ENCODE measurements at places on chromosomes 6 and 20.
A peak's percentile ranks its signal among the peaks of the same experiment; 100 is the strongest.

GRCh38 chr20:20024942-20025341 lies 7.8 kb downstream of the NAA20 start:
- no peak for DNase-seq

- no peak for DNase-seq
Measured at GRCh38 chr20:7790189-7790588, 150.1 kb downstream of the HAO1 start.

- DNase-seq, result no peak
Measured at GRCh38 chr6:117118490-117118889, 146.9 kb upstream of the VGLL2 start.

GRCh38 chr6:8075185-8075584 lies 11.0 kb upstream of the BLOC1S5 start:
- DNase-seq, result no peak

GRCh38 chr6:6105472-6106036 lies 98.8 kb upstream of the NRN1 start:
- no peak for DNase-seq

DNA sequence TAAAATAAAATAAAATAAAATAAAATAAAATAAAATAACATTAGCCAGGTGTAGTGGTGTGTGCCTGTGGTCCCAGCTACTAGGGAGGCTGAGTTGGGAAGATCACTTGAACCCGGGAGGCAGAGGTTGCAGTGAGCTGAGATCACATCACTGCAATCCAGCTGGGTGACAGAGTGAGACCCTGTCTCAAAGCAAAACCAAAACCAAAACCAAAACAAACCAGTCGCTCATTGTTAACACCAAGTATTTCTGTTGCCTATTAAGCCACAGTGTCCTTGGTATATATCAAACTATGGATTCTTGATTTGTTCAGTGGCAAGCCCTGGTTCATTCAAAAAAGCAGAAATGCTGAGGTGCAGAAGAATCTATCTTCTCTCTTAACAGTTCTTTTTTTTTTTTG lies 65.7 kb downstream of the PYGB start:
- no peak for DNase-seq

- no peak for DNase-seq
Measured at GRCh38 chr6:4870821-4871494, 94.8 kb downstream of the CDYL start.

DNA sequence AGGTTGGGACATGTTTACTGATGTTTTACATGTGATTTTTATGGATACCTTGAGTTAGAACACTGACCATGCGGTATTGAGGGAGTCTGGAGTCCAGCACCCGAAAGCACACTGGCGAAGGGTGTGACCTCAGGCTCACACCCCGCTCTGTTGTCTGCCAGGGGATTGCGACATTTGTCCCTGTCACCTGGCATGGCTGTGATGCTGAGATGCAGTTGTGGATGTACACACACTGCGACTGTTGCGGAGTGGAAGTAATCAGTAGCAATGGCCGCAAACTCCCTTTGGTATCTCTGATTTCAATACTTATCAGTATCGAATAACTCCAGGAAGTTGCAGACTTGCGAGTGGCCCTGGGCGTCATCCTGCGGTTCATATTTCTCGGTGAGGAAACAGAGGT lies 43.2 kb downstream of the CDH4 start:
- no peak for DNase-seq

DNA sequence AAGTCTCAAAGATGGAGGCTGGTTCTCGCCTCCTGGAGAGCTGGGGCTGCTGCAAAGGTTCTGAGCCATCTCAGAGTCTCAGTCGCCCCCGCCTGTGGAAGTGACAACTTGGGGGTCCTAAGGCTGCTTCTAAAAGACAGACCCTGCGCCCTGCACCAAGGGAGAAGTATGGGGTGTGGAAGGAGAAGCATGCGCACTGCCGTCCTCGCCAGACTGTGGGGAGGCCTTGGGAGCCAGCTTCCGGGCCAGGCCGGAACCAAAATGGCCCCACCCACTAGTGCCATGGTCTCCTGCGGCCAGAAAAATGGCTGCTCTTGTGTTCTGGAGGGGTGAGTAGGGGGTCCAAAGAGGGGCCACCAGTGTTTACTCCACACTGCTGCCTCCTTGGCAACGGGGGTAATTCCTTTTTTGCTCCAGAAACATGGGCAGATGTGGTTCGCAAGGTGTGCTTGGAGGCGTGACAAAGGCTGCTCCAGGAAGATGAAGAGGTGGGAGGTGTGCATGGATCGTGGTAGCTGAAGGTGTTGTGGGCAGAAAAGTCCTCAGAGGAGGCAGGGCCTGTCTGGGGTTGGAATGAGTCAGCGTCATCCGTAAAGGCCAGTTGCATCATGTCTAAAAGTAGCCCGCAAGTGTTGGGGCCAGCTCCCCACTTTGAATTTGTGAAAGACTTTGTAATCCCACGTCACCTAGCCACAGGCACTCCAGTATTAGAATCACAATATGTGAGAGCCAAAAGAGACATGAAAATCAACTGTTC lies 329.8 kb upstream of the SOX4 start:
- no peak for DNase-seq

- DNase-seq, result peak; percentile 55
Measured at GRCh38 chr20:63531686-63532448, 5.3 kb downstream of the PTK6 start.

GRCh38 chr6:143803769-143804568 lies 39.2 kb upstream of the LTV1 start:
- no peak for DNase-seq

All from natural killer cell treated with Interleukin-12 subunit alpha and Interleukin-12 subunit beta and Interleukin-15 and Interleukin-18, amount 100 ng/mL, for 72 hours (primary cell).